Stimulated activated CD4-positive, alpha-beta T cell treated with anti-CD3 and anti-CD28 coated beads, Interleukin-15, amount 100 ng/mL, for 1 hour (primary cell): ENCODE measurements at places on chromosomes 16 and 17.

GRCh38 chr16:16857603-16858283 lies 478.8 kb downstream of the NPIPA7 start:
- no peak for DNase-seq

- no peak for DNase-seq
Measured at GRCh38 chr17:55454906-55455474, 33.4 kb upstream of the MMD start.

DNA sequence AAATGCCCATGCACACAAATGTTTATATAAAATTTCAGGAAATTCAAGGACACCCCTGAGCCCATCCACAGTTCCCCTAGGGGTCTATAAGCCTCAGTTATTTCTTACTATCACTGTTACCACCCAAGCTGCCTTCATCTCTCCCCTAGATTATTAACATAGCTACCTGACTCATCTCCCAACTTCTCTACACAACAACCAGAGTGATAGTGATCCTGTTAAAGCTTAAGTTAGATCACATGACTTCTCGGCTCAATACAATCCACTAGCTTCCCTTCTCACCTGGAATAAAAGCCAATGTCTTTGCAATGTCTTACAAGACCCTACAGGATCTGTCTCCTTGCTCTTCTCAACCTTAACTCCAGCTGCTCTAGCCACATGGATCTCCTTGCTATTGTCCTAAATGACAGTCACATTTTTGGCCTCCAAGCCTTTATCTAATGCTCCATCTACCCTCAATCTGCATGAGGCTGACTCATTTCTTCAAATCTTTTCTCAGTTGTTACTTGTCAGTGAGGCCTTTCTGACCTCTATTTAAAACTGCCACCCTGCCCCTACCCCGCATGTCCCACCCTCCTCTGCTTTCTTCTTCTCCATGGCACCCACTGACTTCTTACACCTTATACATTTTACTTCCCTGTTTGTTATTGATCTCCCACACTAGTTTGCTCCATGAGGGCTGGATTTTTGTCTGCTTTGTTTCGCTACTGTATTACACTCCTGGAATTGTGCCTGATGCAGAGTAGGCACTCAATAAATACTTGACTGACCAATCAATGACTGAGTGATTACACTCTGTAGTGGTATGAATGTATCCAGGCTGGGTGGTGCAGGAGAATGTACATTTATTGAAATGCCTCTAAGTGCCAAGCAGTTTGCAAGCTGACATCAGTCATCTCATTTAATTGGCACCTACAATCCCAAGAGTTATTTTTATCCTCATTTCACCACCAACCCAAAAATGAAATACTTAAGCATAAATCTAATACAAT lies 5.2 kb upstream of the LIG3 start:
- DNase-seq: no peak

DNA sequence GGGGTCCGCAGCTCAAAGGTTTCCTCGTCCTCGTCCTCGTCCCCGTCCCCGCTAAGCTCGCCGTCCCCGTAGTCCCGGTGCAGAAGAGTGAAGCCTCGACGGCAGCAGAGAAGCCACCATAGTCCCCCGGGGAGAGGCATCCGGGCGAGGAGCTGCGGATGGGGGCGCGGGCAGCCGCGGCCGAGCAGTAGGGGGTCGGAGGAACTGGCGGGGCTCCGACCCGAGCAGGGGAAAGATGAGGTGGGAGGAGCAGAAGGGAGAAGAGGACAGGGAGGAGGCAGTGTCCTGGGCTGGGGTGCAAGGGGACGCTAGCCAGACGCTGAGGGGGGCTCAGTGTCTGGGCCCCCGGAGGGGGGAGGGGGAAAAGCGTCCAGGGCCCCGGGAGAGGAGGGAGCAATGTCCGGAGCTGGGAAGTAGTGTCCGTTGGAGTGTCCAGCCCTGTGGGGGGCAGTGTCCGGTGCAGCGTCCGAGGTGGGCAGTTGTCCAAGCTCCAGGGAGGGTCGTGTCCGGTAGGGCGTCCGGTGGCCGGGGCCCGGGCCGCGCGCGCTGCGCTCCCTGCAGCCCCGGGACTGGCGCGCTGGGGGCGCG lies at the start of gene PLEKHH3:
TSS of gene PLEKHH3 (minus strand) at position 571 of the 588 bp plus-strand sequence. CDS start at position 140, 431 bp downstream.
- no peak for DNase-seq

DNA sequence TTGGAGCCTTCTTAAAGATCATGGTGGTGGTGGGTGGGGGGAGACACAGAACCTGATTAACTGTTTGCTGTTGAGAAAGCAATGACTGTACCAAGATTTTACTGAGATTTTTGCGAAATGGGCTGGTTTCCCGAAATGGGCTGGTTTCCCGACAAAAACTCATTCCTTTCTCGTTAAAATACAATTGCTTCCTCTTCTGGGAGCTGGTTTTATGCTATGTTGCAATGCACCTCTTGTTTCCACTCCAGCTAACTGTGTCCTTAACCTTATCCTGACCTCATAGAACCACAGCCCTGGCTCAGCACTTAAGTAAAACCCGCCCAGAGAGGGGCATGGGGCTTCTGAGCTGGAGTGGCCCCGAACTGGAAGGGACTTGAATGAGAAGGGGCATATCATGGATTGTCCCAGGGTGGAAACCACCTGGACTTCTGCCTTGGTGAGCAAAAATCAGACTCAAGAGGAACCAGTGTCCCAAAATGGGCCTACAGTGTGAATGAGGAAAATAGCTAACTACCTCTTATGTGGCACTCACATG lies 20.9 kb downstream of the FAM20A start:
- DNase-seq: no peak

- DNase-seq: no peak
Measured at GRCh38 chr17:8366231-8366630, 10.3 kb downstream of the KRABD2 start.

GRCh38 chr16:17560548-17560947 lies 89.8 kb upstream of the XYLT1 start:
- DNase-seq: no peak

- no peak for DNase-seq
Measured at GRCh38 chr17:46097497-46097896, 95.7 kb downstream of the KANSL1 start.

GRCh38 chr17:75909812-75910274 lies 5.2 kb upstream of the MRPL38 start:
- no peak for DNase-seq

DNA sequence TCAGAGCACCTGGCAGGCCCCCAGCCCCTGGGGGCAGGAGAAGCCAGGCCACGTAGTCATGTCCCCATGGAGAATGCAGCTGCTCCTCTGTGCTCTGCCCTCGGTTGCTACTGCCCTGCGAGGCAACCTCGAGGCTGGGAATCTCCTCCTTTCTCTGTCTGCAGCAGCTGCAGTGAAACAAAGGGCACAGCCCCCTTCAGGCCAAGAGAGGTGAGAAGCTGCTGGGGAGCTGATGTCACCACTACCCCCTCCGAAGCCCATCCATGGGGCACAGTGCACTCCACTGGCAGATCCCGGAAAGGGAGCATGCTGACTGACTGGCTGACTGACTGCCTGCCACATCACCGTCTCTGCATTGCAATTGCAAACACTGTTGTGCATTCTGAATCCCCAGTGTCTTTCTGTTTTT lies 103.7 kb downstream of the GRIN2A start:
- no peak for DNase-seq

DNA sequence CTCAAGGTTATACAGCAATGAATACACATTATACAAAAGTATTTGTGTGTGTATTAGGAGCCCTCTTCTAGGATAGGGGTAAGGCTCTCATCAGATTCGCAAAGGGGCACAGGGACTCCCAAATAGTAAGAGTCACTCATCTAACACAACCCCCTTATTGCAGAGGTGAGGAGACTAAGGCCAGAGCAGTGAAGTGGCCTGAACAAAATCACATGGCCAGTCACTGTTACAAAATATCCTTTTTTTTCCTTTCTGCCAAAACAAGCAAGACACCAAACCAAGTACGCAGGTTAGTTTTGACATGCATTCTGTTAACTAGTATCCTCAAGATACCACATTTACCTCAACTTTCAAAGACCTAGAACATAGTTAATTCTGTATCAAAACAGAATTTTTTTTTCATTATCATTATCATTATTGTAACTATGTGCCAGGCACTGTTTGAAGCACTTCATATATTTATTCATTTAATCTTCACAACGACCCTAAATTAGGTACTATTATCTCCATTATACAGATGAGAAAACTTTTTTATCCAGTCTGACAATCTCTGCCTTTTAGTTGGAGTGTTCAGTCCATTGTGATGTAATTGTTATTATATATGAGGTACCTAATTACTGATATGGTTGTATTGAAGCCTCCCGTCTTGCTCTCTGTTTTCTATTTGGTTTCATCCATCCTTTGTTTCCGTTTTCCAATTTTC lies 25.7 kb downstream of the MMD start:
- DNase-seq: no peak

DNA sequence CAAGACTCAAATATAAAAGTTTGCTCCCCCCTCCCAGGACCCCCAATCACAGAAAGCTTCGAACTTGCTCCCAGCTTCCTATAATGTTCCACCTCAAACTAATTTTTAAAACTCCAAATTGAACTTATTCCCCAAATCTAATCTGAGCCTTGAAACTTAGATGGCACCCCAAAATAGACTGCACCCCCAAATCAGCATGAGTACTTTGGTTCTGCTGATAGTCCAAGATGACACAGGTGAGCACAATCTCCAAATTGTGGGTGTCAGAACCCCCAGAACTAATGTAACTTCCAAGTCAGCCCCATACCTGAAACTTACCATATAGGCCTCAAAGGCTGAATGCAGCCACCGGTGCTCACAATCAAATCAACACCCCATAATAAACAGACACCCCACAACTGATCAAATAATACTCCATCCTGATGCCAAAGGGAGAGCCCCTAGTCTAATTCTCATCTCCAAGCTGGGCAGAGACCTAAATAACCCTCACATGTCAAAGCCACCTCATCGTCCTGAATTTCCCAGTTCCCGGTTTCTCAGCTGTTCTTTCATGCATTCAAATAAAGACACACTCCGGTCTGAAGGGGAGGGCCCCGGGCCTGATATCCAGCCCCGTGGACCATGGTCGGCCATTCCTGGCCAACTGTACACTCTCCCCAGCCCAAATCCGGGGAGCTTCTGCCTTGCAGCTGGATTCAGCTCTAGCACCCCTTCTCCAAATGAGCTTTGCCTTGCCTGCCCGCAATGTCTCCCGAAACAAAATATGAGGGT lies 1.8 kb upstream of the BCL6B start:
- no peak for DNase-seq

- DNase-seq: no peak
Measured at GRCh38 chr16:49617710-49618330, 238.1 kb downstream of the ZNF423 start.

GRCh38 chr17:15886804-15887203 lies 58.1 kb upstream of the ADORA2B start:
- no peak for DNase-seq

DNA sequence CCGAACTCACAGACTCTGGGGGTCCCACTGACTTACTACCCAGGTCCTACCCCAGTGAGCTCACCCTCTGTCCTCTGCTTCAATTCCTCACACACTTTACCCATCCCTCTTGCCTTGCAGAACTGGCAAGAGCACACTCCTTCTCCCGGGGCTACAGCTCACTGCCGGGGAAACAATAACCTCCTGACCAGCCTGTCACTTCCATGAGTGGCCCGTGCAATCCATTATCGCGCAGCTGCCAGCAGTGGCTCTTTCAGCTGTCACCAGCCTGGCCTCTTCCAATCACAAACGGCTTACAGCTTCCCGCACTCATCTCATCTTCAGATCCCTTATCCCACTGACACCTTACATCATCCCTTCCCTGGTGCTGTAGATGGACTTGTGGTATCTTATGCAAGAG lies 79.5 kb downstream of the CPPED1 start:
- no peak for DNase-seq

DNA sequence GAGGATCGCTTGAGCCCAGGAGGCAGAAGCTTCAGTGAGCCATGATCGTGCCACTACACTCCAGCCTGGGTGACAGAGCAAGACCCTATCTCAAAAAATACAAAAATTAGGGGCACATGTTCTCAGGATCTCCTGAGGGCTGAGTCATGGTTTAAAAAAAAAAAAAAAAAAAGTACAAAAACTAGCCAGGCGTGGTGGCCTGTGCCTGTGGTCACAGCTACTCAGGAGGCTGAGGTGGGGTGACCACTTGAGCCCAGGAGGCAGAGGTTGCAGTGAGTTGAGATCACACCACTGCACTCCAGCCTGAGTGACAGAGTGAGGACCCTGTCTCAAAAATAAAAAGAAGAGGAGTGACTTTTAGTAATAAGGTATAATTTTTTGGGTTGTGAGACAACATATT lies 16.9 kb downstream of the BLMH start:
- no peak for DNase-seq

GRCh38 chr16:50281391-50282009 lies 15.1 kb downstream of the ADCY7 start:
- no peak for DNase-seq

GRCh38 chr16:25676820-25677219 lies 14.9 kb upstream of the HS3ST4 start:
- no peak for DNase-seq

GRCh38 chr16:50390914-50391716 lies 22.3 kb upstream of the BRD7 start:
- DNase-seq: no peak

DNA sequence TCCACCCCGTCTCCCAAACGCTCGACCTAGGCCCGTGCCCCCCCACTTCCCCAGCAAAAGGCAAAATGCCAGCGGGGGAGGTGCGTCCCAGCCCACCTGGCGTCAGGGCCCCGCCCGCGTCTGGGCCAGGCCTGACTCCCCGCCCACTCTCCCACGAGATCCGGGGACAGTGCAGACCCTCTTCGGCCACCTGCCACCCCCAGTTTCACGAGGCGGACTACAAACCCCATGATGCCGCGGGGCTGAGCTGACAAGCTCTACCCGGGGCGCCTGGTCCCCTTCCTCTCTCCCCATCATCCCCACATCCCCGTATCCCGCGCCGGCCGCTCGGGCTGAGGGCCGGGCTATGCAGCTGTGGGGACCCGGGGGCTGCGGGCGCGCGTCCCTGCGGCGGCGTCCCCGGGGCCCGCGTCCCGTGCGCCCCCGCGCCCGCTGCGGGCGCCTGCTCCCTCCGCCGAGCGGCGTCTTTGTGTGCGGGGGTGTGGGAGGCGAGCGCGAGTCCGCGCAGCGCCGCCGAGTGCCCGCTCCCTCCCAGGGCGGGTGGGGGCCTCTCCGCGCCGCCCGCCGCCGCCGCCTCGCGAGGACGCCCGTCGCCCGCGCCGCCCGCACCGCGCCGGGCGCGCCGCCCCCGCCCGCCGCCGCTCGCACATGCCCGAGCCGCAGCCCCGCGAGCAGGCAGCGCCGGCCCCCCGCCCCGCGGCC lies at the start of gene ANKRD13B:
TSS of gene ANKRD13B (plus strand) at position 283 of the 702 bp plus-strand sequence. CDS start 490 bp downstream, outside the sequence.
- no peak for DNase-seq

DNA sequence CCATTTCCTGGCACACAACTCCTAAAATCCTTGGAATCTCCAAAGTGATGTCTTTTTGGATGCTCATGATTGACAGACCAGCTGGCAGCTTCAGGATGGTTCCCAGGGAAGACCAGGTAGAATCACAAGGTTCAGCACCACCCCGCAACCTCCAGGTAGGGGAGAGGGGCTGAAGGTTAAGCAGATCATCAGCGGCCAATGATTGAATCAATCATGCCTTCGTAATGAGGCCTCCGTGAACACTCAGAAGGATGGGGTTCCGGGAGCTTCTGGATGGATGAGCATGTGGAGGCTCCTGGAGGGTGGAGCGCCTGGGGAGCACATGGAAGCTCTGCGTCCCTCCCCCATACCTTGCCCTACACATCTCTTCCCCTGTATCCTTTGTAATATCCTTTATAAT lies 185.9 kb downstream of the SEC14L1 start:
- no peak for DNase-seq
